Stimulated activated CD4-positive, alpha-beta T cell treated with anti-CD3 and anti-CD28 coated beads, Interleukin-2, amount 100 ng/mL, for 24 hours (primary cell): ENCODE measurements at places on chromosomes 2 and 18.

DNA sequence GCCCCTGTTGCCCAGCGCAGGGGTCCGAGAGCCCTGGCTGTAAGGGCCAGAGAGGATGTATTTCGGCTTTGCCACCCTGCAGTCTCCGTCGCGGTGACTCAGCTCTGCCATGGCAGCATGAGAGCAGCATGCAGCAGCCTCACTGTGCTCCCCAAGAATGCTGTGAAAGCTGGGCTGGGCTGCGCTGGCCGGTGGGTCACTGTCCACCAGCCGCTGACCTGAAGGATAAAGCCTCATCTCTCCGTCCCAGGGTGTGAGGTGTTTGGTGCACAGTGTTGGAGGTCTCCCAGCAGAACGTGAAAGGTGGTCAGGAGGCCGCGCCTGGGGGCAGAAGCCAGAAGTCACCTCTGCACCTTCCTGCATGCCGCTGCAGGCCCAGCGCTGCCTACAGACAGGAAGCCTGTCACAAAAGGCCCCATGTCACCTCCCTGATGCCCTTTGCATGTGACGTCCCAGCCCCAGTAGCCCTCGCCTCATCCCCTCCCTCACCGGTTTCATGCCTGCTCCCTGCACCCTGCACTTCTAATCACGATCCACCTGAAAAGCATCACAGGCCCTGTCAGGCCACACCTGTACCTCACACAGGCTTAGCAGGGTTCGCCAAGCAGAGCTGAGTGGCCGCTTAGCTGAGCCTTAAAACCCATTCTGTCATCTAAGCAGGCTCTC is 342.1 kb downstream of the EIPR1 start:
- DNase-seq, result no peak

GRCh38 chr2:133561045-133561852 is 7.0 kb downstream of the NCKAP5 start:
- no peak for DNase-seq

- DNase-seq, result no peak
Measured at GRCh38 chr18:62808123-62808522, 92.8 kb downstream of the PHLPP1 start.

DNA sequence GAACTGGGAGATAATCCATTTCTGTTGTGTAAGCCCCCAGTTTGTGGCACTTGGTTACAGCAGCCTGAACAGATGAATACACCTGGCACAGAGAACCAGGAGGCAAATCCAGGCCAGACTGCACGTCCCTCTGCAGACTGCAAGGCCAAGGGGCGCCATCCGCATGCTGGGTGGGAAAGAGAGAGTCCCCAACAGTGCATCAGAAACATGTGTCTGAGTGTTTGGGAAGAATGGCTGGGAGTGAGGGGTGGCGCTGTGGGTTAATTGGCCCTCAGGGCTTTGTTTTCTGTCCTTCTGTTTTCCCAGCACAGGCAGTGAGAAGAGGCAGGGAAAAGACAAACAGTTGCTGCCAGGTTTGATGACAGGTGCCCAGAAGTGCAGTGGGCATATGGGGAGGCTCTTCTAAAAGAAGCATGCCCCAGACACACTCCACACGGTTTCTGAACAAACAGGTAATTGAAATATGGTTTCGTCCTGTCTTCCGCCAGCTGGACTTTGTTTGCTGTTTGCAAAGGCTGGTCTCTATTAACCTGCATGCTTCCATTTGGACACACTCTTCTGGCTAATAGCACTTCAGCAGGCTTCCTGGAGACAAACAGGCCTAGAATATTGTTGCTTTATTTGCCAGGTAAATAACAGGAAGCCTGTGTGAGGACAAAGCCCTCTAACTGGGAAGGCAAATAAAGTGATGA is 43.4 kb upstream of the SEC11C start:
- no peak for DNase-seq

DNA sequence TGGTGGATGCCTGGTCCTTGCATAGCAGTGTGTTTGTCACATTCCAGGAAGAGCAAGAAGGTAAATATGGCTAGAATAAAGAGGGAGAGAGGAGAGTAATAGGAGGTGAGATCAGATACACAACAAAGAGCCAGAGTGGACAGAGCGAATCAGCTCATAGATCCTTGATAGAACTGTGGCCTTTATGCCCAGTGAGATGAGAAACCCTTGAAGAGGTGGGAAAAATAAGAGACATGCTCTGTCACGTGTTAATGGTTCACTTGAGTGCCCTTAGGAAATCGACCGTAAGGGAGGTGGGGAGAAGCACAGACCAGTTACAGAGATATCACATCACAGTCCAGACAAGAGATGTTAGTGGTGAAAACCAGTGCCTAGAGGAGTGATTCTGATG is 84.7 kb upstream of the RAB27B start:
- no peak for DNase-seq

DNA sequence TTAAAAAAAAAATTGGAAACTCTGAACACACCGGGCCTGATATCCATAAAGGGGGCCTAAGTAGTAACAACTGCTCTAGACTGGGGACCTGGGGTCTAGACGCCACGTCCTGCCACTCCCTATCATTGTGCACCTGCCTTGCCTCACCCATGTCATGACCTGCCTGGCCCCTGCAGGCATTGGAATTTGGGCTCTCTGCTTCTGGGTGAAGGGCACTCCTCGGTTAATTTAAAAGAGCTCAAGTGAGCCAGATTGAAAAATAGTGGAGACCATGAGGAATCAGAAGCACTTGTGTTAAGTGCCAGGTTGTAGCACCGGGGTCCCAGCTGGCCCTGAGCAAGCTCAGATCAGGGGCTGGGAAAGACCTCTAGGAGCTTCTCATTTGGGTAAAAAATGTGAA is 48.1 kb downstream of the SLC4A1AP start:
- DNase-seq, result no peak

- DNase-seq, result no peak
Measured at GRCh38 chr18:69737851-69738250, 209.8 kb downstream of the CD226 start.

- DNase-seq, result no peak
Measured at GRCh38 chr2:171798156-171798820, 95.8 kb downstream of the SLC25A12 start.

- no peak for DNase-seq
Measured at GRCh38 chr18:44325903-44326635, 354.6 kb upstream of the SETBP1 start.

- no peak for DNase-seq
Measured at GRCh38 chr2:43675646-43676321, 445 bp downstream of the C1GALT1C1L start.

DNA sequence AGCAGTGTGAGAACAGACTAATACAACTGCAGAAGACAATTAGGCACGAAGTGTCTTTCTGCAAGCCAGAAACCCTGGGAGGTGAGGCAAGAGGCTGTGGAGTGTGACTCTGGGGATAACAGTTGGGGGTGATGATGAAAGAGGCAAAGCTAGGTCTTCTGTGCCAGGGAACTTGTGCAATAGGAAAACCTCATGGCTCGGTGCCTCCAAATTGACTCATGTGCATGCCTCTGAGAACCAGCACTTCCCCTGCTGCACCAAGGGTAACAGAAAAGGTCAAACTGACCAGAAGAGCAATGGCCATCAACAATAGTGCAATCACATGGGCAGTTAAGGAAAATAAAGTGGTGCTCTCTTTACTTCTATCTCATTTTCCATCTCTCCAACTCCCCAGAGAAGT is 136.4 kb downstream of the SCG2 start:
- no peak for DNase-seq

DNA sequence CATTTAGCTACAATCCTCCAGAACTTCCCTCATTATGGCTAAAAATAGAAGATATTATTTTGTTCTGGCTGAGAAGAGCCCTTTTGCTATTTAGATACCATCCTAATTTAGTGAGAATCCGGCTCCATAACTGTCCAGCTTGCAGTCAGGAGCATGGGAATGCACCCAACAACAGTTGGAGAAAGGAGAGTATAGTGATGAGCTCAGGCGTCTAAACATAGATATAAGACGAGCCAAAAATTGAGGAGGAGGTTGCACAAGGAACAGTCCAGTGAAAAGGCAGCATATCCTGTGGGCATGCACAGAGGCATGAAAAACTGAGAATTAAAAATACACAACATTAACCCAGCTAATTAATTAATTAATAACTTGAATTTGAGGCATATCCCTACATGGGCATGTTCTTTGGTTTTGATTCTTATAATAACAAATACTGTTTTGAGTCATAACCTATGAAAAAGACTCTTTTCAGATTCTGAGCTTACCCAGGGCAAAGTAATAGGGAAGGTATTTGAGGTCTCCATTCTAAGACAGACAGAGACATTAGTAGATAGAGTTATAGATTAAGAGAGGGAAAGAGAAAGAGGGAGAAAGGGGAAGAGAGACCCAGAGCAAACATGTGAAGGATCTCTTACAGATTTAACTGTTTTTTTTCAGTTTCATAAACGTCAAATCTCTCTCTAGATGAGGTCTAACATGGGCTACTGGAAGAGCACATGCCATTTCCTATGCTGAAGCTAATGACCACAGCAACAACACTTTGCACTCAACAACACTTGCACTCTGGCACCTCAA is 311.2 kb downstream of the OSR1 start:
- DNase-seq, result no peak

GRCh38 chr2:3643371-3644245 is 14.4 kb upstream of the ALLC start:
- no peak for DNase-seq

DNA sequence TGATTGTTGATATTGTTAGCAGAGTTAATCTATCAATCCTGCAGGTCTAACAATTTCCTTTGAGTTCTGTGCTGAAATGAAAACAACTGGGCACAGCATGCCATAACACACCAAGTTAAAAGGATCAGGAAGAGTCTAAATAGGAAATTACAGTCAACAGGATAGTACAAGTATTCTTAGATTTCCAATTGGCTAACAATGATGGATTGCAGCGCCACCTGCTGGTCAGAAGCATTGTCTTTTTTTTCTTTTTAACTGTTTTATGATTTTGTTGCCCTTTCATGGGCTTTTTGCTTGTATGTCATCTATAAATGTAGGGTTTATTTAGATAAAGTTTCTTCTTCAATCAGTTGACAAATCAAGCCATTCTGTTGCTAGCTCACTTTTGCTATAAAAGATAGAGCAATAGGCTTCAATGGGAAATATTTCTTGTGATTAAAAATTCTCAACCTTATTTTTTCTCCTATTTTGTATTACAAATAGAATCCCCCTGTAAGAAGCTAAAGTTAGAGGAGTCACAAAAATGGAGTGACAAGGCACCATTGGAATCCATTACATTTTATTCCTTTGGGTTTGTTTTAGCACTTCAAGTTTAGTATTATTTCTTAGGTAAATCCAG is 40.8 kb upstream of the RPRM start:
- peak; percentile 70 for DNase-seq

DNA sequence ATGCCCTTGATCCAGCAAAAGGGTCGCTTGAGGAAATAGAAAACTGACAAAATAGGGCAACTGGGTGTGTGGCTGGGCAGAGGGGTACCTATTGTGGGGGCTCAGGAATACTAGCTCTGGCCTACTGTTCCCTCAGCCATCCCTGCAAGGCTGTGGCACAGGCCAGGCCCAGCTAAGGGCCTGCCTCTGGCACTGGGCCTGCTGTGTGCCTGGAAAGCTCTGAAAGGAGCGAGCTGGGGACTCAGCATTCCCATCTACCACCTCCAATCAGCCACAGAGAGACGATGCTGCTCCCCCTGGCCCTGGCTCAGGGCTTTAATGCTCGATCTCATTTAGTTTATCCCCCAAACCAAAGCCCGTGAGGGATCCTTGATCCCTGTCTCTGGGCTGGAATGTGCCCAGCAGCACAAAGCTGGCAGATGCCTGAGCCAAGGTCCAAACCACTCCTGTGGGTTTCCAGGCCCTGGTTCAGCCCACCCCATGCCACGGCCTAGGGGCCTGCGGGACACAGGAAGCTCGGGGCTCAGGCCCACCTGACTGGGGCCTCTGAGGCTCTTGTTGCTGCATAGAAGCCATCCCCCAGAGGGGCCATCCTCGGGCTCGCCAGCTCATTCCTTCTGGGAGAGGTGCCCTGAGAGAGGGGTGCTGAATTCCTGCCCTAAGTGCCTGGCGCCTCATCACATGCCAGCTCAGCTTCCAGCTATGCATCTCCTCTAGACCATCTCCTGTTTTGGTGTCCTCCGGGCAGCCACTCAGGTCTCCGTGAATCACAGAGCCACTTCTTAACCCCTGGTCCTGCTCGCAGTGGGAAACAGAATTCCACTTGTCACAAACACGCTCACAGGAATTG is 43.0 kb upstream of the KCNF1 start:
- DNase-seq, result no peak

GRCh38 chr18:34820360-34821065 is 110.4 kb downstream of the DTNA start:
- no peak for DNase-seq

- DNase-seq, result no peak
Measured at GRCh38 chr2:108634011-108634410, 85.3 kb upstream of the RANBP2 start.

DNA sequence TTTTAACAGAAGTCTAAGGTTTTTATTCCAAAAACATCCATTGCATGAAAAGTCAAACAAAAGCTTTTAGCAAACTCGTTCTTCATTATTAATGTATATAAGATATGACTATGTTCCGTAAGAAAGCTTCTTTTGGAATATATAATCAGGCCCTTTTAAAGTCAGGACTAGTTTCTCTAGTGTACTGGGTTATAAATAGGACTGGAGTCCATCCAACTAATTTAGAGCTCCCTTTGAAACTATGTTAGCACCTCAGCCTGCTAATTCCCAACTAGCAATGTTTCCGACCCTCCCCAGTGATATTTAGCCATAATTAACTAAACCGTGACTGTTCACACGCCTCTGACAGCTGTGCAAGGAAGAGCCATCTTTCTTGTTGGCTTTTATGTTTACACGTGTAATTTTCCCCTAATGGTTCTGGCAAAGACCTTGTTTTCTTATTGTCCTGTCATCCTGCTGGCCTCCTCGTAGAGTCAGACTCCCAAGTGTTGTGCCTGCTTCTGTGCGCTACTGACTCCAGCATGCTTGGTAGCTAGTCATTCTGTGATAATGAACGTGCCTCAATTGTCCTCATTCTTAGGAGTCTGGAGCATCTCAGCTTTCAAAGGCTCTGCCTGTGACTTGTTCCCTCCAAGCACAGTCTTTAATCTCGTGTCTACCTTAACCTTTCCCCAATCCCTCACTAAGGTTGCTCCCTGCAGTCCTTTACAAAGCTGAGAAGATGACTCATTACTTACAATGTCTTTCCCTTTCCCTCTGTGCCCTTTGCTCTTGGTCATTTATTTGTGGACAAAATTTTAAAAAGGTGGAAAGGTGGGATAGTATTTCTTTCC is 172.2 kb upstream of the RASGRP3 start:
- no peak for DNase-seq
